ENCODE measurements at places on chromosomes 3 and 15.

DNA sequence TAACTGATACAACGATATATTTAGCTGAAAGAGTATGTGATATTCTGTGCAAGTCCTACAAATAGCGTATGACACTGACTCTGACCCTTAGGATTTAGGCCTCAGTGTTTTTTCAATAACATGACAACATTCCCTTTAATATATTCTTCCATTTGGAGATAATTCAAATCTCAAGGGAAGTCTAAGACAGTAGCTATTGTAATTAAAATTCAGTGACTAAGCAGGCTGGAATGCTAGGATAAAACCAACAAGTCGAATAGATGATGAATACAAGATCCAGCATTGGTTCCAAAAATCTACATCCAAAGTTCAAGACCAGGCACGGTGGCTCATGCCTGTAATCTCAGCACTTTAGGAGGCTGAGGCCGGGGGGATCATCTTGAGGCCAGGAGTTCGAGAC, 56.2 kb downstream of the QTRT2 start:
- no peak for DNase-seq

DNA sequence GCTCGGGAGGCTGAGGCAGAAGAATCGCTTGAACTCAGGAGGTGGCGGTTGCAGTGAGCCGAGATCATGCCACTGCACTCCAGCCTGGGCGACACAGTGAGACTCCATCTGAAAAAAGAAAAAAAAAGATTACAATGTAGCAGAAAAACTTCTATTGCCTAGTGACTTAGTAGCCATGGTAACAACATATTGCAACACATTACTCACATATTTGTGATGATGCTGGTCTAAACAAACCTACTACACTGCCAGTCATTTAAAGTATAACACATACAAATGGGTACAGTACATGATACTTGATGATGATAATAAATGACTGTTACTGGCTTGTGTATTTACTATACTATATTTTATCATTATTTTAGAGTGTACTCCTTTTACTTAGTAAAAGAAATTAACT, 125.6 kb downstream of the PLOD2 start:
- no peak for DNase-seq

DNA sequence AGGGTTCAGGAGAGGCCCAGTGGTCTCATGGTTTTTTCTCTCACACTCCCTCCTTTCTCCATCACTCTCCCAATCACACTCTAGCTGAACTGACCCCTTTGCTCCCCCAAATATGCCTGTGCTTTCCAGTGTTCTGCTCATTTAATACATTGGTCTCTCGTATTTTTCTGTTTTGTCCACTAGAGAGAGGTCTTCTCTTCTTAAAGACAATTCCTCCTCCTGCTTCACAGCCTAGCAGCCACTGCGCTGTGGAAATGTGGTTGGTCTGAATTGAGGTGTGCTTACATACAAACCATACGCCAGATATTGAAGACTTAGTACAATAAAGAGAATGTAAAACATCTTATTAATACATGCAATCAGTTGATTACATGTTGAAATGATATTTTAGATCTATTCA, 60.6 kb upstream of the XCR1 start:
- no peak for DNase-seq

DNA sequence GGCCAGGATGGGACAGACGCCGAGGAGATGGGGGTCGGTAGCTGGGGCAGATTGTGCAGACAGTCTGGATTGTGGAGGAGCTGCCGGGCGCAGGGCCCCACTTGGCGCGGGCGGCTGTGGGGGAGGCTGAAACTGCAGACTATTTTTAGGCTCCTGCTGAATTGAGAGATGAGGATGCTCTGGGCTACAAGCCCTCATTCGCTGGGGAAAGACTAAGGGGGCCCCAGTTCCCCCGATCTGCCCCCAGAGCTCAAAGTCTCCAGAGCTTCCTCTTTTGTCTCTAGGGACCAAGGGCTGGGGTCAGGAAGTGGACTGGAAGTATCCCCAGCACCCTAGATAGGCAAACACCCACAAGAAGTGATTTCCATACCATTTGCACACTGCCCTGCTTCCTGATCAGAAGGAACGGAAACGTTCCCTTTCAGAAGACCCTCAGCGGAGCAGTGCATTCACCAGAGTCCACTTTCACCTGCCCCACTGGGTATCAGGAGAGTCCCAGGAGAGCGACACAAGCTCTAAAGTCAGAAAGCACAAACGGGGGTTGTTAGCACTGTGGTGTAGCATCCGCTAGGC, 29.7 kb downstream of the SEMA7A start:
- no peak for DNase-seq

DNA sequence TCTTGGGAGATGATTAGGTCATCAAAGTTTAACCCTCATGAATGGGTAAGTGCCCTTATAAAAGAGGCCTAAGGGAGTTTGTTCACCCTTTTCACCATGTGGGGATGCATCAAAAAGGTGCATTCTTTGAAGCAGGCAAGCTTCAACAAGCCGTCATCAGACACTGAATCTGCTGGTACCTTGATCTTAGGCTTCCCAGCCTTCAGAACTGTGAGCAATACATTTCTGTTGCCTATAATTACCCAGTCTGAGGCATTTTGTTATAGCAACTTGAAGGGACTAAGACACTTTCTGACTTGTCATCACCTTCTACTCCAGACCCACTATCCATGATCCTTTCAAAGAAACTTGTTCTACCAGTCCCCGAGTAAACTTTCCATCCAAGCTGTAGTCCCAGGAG, 44.6 kb upstream of the LRRC58 start:
- DNase-seq: no peak

DNA sequence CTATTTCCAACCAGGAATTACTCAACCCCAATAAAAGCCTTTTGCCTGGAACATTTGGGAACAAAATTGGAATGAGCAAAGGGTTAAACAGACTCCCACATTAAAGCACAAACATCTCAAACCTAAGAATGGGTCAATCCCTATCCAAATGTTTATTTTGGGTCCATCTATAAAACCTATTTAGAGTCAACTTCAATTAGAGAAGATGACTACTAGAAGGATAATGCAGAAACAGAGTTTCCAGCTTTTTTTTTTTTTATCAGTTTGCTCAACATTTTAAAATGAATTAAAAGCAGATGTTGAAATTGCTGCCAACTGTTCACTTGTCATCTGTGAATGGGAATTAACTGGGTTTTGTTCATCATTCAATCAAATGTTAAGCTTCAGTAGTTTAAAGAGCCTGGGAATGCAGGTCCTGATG, 4.1 kb upstream of the TBC1D23 start:
- no peak for DNase-seq

- DNase-seq: peak; percentile 64
These were observed at the start of gene ARHGAP31 for GRCh38 chr3:119293871-119294695. Gene ARHGAP31 (plus strand): TSS chr3:119294383. CDS start chr3:119294905, 522 bp downstream.

GRCh38 chr15:75152382-75153079, 49.2 kb upstream of the C15orf39 start:
- no peak for DNase-seq

- no peak for DNase-seq
These were observed 17.9 kb downstream of the VIPR1 start for GRCh38 chr3:42520336-42520735.

GRCh38 chr3:184229394-184230080, at the start of gene VWA5B2:
Gene VWA5B2 (plus strand): TSS chr3:184229585. CDS start chr3:184230529, 944 bp downstream.
- DNase-seq: peak; percentile 46

DNA sequence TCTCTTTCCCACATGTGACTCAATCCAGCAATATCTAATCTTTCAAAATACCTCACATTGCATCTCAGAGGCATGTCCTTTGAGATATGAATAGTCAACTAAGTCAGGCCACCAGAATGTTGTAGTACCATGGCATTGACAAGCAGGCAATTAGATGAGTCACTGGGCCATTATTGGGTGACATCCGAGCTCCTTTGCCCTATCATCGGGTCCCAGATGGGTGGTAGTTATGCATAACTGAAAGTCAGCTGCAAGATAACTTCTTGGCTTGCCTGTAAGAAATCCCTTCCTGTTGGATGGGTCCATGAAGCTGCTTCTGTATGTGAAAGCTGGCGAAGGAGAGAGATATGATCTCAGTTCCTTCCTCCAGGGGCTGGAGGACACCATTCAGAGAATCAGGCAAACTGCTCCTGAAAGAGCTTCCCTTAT, 32.8 kb downstream of the ARRDC4 start:
- no peak for DNase-seq

GRCh38 chr15:79179108-79179561, 88.6 kb upstream of the RASGRF1 start:
- no peak for DNase-seq

DNA sequence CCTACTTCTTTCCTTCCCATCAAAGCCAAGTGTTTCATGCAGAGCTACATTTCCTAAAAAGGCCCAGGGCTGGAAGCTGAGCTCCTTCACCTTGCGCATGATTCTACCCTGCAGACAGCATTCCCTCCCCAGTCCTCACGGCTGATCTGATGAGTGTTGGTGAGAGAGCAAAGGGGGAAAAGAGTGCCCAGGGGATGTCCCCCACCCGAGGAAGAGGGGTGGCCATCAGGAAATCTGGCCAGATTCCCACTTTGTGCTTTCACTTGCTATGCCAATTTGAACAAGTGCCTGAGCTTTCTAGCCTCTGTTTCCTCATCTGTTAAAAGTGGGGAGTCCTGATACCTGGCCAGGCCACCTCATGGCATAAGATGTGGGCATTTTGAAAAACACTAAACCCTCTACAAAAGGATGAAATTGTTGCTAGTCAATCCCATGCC, 231.0 kb upstream of the TLE3 start:
- no peak for DNase-seq

DNA sequence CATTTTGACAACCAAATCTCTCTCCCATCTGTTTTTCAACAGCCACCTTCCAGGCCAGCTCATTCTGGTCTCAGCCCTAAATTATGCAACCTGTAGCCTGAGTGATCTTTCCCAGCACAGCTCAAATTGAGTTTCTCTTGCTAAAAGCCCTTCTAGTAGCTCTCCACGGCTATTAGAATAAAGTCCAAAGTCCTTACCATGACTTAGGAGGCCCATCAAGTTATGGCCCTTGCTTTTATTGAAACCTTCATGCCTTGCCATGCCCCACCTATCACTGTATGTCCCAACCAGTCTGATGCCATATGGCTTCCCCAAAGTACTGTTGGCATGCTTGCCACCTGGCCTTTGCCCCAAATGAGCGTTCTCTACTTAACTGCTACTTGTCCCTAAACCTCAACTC, 303.5 kb upstream of the GADL1 start:
- no peak for DNase-seq

DNA sequence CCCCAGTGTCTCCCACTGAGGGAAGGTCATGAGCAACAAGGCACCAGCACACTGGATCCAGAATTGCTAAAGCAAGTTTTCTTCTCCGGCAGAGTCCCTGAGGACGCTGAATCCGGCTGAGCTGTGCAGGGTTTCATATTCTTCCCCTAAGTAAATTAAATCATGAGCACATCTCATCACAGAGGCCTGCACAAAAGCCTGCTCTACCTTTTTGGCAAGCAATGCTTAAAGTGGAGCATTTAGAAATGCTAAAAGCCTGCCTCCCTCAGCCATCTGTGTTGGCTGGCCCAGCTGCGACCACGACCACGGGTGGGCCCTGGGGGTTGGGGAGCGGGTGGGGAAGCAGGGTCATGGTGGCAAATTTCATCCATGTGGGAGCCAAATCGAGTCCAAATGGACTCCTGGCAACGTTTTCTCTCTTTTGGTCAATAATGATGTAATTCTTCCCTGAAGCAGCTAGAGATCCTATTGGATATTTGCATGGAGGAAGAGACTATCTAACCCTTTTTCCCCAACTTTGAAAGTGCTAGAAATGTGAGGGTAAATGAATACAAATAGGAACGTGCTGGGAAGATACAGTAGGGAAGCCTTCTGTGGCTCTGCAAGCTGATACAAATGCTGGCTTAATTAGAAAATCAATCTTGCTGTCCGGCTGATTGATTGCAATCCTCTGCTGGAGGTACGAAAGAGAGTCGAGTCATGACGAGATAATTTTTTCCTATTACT, 532.8 kb upstream of the TBL1XR1 start:
- DNase-seq: no peak

GRCh38 chr3:115996420-115997108, 373.3 kb downstream of the GAP43 start:
- no peak for DNase-seq

- no peak for DNase-seq
These were observed 1.4 kb downstream of the VHL start for GRCh38 chr3:10142707-10143560.

GRCh38 chr15:78492872-78493271, 14.5 kb upstream of the HYKK start:
- no peak for DNase-seq

DNA sequence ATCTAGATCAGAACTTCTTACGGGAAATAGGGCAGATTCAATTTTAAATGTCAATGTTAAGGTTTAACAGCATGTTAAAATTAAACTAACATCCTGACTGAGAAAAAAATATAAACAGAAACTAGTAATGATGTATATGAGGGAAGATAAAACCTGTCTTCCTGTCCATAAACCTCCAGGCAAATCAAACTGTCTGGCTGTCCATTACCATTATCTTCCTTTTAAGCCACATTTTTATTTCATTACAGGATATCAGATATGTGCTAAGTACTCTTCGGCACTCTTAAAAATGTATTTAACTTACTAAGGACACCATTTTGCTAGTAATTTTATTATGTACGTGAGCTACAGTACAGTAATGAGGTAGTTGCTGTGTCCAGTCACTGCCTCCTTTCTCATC, 1461.7 kb upstream of the ALCAM start:
- DNase-seq: no peak

- DNase-seq: no peak
These were observed 18.4 kb downstream of the MEIS2 start for GRCh38 chr15:37081983-37082382.

- no peak for DNase-seq
These were observed 4.5 kb downstream of the THBS1 start for GRCh38 chr15:39585389-39585841.

DNA sequence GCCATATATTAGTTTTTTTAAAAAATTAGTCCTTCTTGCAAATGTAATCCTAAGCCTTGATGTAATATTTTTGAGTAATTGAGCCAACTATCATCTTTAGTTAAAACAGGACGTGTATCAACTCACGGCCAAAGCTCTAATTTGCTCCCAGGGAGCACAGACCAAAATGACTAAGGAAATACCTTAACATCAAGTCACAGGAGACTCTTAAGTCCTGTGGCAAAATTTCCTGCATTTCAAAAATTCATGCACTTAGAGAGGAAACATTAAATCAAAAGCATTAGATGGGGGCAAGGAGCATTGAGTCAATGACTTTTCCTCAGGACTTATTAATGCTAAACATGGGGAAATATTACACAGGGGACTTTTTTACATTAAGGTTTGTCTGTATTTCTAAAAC, 276.0 kb downstream of the MFSD1 start:
- DNase-seq: no peak

DNA sequence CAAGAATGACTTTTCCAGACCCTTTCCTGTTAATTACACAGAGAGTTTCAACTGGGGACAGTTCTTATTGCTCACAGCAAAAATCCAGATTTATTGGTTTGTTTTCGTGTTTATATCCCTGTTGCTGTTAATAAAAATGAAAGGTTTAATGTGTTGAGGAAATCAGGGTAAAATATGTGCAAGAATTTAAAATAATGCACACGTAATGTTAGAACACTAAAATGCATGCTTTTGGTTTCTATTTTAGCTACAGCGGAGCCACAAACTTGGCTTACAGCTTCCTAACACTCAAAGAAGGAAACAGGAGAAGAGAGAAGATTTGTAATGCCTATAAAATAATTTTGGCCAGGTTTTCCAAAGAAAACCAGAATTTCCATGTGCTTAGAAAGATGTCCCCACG, 62.7 kb downstream of the CASR start:
- no peak for DNase-seq
